ENCODE measurements at places on chromosomes 4 and X. TPM values are rescaled to one million over a fixed set of nuclear protein-coding genes. Genes with fewer than 3 reads are reported as not detected.

- peaks cover 13% of the 10 kb centered on the region for H3K36me3 ChIP-seq
- peaks cover 40% of the 10 kb centered on the region for H3K4me1 ChIP-seq
- no peaks in the 10 kb centered on the region for H3K27me3 ChIP-seq
- H3K27ac ChIP-seq = no peak overlapping the region
- H3K4me3 ChIP-seq = no peak overlapping the region
- DNase-seq = no peak
Observed at GRCh38 chrX:19721726-19722370, 165.6 kb downstream of the SH3KBP1 start.

DNA sequence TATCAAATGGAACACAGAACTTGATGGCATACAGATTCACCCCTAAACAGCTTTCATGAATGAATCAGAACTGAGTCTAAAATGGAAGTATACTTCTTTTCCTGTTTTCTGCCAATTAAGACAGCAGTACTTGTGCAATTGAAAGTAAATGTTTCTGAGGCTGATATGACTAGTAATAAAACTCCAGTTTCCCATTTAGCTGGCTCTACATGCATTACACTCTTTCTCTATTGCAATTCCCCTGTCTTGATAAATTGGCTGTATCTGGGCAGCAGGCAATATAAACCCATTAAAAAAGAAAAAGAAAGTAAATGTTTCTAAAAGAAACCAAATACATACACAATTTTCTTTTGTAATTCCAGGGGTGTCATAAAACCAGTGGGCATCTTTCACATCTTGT, 4.6 kb downstream of the NOA1 start:
- H3K4me1 ChIP-seq = peaks cover 33% of the 10 kb centered on the region
- no peak for DNase-seq
- H3K27ac ChIP-seq = no peak overlapping the region
- no peak overlapping the region for H3K4me3 ChIP-seq

GRCh38 chrX:47316276-47317025, 53.9 kb upstream of the ZNF157 start:
- H3K27me3 ChIP-seq = no peaks in the 10 kb centered on the region
- H3K4me3 ChIP-seq = no peak overlapping the region
- H3K27ac ChIP-seq = no peak overlapping the region
- DNase-seq = no peak

DNA sequence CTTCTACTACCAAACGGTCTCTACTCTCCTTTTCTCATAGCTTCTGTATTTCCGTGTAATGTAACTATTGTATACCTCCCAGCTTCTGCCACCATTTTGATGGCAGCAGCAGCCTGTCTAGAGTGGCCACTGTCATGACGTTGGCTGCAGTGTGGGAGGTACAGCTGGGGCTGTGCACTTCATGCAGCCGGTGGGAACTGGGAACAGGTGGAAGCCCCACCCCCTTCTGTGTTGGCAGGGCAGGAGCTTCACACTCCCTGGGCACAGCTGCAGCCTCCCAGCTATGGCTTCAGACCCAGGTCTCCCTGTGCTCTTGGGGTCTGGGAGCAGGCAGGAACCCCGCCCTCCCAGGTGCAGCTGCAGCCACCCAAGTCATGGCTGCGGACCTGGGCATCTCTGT, 49.8 kb upstream of the SEC24B start:
- H3K27me3 ChIP-seq = peaks cover 16% of the 10 kb centered on the region
- no peaks in the 10 kb centered on the region for H3K4me1 ChIP-seq
- H3K36me3 ChIP-seq = no peaks in the 10 kb centered on the region
- no peak for DNase-seq
- H3K4me3 ChIP-seq = no peak overlapping the region
- H3K27ac ChIP-seq = no peak overlapping the region

DNA sequence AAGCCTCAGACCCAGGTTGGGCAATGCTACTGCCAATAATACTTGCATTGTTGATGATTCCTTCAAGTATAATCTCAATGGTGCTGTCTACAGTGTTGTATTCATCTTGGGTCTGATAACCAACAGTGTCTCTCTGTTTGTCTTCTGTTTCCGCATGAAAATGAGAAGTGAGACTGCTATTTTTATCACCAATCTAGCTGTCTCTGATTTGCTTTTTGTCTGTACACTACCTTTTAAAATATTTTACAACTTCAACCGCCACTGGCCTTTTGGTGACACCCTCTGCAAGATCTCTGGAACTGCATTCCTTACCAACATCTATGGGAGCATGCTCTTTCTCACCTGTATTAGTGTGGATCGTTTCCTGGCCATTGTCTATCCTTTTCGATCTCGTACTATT, 7.4 kb downstream of the LPAR4 start:
- H3K36me3 ChIP-seq = no peaks in the 10 kb centered on the region
- no peak overlapping the region for H3K4me3 ChIP-seq
- peaks cover 6% of the 10 kb centered on the region for H3K4me1 ChIP-seq
- H3K27ac ChIP-seq = no peak overlapping the region
- DNase-seq = no peak

- DNase-seq = no peak
- no peak overlapping the region for H3K4me3 ChIP-seq
- H3K27me3 ChIP-seq = no peaks in the 10 kb centered on the region
- no peaks in the 10 kb centered on the region for H3K36me3 ChIP-seq
Observed at GRCh38 chr4:106707776-106708463, 328.2 kb downstream of the DKK2 start.

DNA sequence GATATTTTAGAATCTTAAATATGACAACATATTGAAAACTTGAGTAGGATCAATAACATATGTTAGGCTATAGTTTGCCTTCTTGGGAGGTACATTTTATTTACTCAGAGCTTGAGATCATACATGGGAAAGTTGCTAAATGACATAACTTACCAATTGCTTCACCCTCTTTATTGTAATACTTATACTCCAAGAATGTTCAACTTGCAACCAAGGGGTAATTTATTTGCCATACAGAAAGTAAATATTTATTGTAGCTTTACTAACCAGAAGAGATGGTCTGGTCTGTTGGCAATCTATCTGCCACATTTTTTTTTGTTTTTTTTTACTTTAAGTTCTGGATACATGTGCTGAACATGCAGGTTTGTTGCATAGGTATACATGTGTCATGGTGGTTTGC, 426.6 kb downstream of the ARHGAP24 start:
- H3K36me3 ChIP-seq = no peaks in the 10 kb centered on the region
- H3K4me3 ChIP-seq = no peak overlapping the region
- DNase-seq = no peak
- no peak overlapping the region for H3K27ac ChIP-seq
- H3K27me3 ChIP-seq = no peaks in the 10 kb centered on the region

GRCh38 chrX:11867610-11868345, 109.7 kb downstream of the MSL3 start:
- H3K4me1 ChIP-seq = peaks cover 7% of the 10 kb centered on the region
- no peaks in the 10 kb centered on the region for H3K36me3 ChIP-seq
- no peak overlapping the region for H3K4me3 ChIP-seq
- no peak for DNase-seq

- peak; percentile 84 for DNase-seq
- peaks cover 14% of the 10 kb centered on the region for H3K36me3 ChIP-seq
- H3K4me1 ChIP-seq = peaks cover 30% of the 10 kb centered on the region
- H3K4me3 ChIP-seq = peak overlapping the region; percentile 28
Observed at GRCh38 chr4:6720202-6720699, 4.3 kb downstream of the BLOC1S4 start.

- no peaks in the 10 kb centered on the region for H3K36me3 ChIP-seq
- no peak overlapping the region for H3K4me3 ChIP-seq
- H3K27me3 ChIP-seq = peaks cover 7% of the 10 kb centered on the region
- no peak for DNase-seq
- no peaks in the 10 kb centered on the region for H3K4me1 ChIP-seq
- no peak overlapping the region for H3K27ac ChIP-seq
Observed at GRCh38 chr4:15075875-15076274, 73.6 kb downstream of the CPEB2 start.

GRCh38 chrX:19129694-19130093, 7.4 kb upstream of the ADGRG2 start:
- H3K36me3 ChIP-seq = no peaks in the 10 kb centered on the region
- H3K4me3 ChIP-seq = no peak overlapping the region
- DNase-seq = no peak
- H3K4me1 ChIP-seq = no peaks in the 10 kb centered on the region

- H3K27me3 ChIP-seq = no peaks in the 10 kb centered on the region
- no peak overlapping the region for H3K4me3 ChIP-seq
Observed at GRCh38 chrX:40359593-40359992, 221.2 kb upstream of the ATP6AP2 start.

DNA sequence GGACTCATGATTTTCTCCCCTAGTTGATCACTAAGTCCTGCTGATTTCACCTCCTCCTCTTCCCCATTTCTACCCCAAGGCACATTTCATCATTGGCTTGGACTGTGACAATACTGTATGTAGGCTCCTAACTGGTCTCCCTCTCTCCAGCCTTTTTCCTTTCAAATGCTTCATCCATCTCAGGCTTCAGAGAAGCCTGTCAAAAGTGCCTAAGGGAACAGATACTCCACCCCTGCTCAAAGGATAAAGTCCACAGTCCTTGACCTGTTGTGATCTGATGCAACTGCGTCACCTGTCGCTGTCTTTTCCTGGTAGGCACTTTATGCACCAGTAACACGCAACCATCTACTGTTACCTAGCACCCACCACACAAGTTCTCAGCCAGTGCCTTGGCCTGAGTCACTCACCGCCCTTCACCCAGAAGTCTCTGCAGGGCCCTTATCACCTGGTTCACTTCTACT, 12.8 kb downstream of the SCARB2 start:
- no peaks in the 10 kb centered on the region for H3K27me3 ChIP-seq
- no peak for DNase-seq
- no peaks in the 10 kb centered on the region for H3K36me3 ChIP-seq
- H3K4me3 ChIP-seq = no peak overlapping the region
- H3K4me1 ChIP-seq = peaks cover 40% of the 10 kb centered on the region
- no peak overlapping the region for H3K27ac ChIP-seq

- no peaks in the 10 kb centered on the region for H3K4me1 ChIP-seq
- H3K27me3 ChIP-seq = peaks cover 3% of the 10 kb centered on the region
- no peak for DNase-seq
- no peak overlapping the region for H3K27ac ChIP-seq
Observed at GRCh38 chr4:100290585-100290984, 100.3 kb upstream of the DDIT4L start.

DNA sequence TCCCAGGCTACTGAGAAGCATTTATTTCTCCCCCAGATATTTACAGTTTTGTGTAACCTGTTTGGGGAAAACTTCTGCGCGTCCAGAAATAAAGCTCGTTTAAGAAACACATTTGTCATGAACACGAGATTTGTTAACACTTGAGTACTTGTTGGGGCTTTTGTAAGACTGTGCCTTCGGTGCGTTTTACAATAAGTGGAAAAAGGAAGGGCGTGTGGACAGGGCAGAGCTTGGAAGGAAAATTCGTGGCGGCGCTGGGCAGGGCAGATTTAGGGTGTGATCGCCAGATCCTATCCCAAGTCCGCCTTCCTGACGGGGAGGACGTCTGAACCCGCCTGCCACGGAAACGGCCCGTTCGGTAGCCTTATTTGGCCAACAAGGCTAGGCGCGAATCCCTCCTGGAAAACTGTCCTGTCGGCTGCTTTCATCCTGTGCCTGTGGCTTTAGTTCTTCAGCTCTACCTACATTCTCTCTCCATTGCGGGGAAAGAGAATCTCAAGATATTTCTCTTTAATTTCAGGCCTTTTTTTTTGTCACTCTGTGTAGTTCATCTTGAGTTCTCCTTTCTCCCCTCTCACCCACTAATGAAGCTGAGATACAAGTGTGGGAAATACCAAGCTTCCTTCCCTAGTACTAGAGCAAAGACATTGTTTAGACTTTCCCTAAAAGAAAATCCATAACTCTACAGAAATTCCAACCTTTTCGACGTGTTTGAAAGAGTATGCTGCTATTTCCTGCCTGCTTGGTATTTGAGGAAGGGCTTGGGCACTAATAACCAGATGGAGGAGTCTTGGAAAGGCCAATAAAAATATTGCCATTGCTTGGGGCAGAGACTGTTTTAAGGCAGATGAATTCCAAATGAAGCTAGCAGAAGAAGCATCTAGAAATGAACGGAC, 982 bp downstream of the PDLIM5 start:
- peak overlapping the region; percentile 76 for H3K4me3 ChIP-seq
- H3K36me3 ChIP-seq = peaks cover 3% of the 10 kb centered on the region
- peaks cover 16% of the 10 kb centered on the region for H3K4me1 ChIP-seq
- peaks cover 22% of the 10 kb centered on the region for H3K27me3 ChIP-seq
- peak overlapping the region; percentile 47 for H3K27ac ChIP-seq

- no peak overlapping the region for H3K4me3 ChIP-seq
- H3K36me3 ChIP-seq = no peaks in the 10 kb centered on the region
- H3K27me3 ChIP-seq = no peaks in the 10 kb centered on the region
- H3K27ac ChIP-seq = no peak overlapping the region
- no peaks in the 10 kb centered on the region for H3K4me1 ChIP-seq
Observed at GRCh38 chrX:100263650-100264049, 146.4 kb downstream of the PCDH19 start.

GRCh38 chr4:128359422-128359821, 71.8 kb upstream of the PGRMC2 start:
- H3K27me3 ChIP-seq = no peaks in the 10 kb centered on the region
- no peaks in the 10 kb centered on the region for H3K4me1 ChIP-seq
- DNase-seq = no peak
- no peak overlapping the region for H3K27ac ChIP-seq

The AFF2 gene
- total RNA-seq = 0.13 TPM

The NELFA gene
- total RNA-seq = 32.2 TPM

The PCDH18 gene
- not detected for total RNA-seq

The PNCK gene
- 0.58 TPM for total RNA-seq
